ENCODE measurements at places on chromosomes 2 and 18. TPM values are rescaled to one million over a fixed set of nuclear protein-coding genes. Genes with fewer than 3 reads are reported as not detected.

CNTNAP5 gene
- not detected for total RNA-seq

FAHD2A gene
- 17.7 TPM for total RNA-seq

KIF1A gene
- not detected for total RNA-seq

TUBA3E gene
- total RNA-seq, result not detected

CARF gene
- 4.2 TPM for total RNA-seq

DNA sequence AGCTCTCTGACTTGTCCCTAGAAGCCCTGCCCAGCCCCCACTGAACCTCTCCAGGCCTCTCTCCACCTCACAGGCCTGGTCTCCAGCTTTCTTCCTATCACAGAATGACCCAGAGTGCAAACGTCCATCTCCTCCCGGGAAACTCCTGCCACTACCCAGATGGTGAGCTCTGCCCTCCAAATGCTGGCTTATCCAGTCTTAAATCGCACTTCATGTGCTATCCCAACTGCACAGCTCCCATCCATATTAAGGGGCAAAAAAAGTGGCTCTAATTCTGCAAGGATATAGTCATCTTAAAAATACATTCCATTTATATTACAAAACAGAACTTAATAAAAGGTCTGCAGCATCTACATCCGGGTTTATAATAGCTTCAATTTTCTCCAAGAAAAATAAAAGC is 70.8 kb upstream of the CDC42EP3 start:
- no peak for DNase-seq

DNA sequence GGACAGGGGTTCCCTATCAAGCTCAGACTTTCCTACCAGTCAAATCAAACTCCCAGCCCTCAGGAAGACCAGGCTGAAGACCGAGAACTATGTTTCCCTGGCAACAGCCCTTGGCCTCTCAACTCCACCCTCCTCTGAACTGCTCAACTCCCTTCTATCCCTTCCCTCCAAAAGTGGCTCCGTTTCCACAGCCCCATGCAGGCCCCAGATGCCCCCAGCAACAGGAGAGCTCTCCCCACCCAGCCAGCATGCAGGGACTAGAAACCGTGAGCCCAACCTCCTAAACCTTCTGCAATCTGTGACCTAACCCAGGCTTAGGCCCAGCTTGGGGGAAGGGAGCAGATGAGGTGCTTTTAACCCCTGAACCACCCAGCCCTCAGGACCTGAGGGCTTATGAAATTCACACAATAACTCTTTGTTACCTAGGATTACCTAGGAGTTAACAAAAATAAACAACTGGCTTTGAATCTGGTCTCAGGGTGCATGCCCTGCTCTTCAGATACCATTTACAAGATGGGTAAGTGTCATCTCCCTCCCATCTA is 87.2 kb downstream of the BCL11A start:
- DNase-seq, result no peak

DNA sequence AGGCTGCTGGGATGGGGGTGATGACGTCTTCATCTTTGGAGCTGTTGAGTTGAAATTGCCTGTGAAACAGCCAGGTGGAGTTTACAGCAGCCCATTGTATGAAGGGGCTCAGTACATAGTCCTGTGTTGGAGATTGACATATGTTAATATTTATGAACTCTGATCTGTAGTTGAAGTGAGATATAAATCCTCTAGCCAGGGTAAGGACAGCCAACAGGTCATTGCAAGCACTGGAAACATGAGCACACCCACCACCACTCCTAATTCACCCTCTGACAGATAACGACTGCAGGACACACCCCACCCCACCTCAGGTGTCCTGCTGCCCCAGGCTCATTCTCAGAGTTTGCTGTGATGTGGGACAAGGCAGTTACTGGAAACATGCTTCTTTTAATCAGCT is 112.4 kb upstream of the TRIB2 start:
- no peak for DNase-seq

DNA sequence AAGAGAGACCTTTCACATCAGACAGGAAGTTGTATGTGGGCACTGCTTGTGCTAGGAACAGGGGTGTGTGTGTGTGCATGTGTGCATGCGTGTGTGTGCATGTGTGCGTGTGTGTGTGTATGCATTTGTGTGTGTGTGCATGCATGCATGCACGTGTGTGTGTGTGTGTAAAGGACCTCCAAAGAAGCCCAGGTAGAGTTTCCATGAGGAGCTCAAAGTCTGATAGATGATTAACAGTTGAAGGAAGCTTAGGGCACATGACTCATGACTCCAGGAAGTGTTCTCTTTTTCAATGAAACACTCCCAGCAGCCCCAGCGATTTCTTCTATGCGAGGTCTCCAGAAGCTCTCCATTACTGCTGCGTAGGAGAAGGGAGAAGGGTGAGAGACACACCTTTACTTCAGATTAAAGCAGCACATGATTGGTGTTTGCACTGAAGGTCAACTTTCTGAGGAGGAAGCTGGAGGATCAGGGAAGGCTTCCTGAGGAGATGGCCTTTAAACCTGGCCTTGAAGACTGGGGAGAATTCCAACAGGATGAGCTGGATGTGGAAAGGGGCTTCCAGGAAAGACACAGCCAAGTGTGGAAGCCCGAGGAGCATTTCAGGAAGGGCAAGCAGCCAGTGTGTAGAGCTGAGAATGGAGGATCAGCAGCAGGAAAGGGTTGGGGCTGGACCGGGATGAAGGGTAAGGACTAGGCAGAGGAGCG is 77.7 kb downstream of the SMAD4 start:
- no peak for DNase-seq

GRCh38 chr18:9243029-9243428 is 91.5 kb upstream of the TWSG1 start:
- DNase-seq, result no peak

DNA sequence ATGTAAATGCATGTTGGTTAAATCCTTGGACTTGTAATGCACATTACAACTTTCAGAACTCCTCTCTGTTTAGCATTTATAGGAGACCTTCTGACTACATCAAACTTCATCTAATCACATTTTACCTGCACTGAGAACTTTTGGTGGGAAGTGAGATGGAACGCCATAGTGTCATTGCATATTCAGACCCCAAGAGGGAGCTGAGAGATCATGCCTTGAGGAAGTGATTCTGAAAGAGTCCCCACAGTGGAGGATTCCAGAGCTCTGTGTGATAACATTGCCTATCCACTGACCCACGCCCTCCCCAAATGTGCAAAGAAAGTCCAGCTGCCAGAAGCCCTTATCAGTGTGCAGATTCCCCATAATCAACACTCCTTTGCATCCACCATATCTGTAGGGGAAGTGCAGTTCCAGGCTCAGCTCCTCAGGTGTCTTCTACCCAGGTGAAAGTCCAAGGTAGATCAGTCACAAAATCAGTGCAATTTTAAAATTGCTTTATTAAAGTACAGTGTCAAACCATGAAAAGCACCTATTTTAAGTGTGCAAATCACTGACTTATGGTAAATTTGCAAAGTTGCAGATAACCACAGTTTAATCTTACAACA is 212.4 kb downstream of the RPIA start:
- DNase-seq, result no peak

DNA sequence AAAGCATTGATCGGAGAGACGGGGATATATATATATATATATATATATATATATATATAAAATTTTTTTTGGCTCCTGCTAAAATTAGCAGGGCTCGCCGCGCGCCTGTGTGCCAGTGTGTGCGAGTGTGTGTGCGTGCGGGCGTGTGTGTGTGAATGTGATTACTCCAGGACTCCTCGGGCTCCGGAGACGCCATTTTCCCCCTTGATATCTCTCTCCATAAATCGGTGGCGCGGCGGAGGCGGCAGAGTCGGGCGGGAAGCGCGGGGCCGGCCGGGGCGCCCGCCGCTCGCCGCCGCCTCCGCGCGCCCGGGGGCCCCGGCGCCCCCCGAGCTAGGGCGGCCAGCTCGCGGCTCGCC is 795 bp upstream of the SETBP1 start:
- no peak for DNase-seq

GRCh38 chr2:173657996-173658717 is 303.5 kb downstream of the CDCA7 start:
- no peak for DNase-seq

Data from omental fat pad (tissue), 4 donors.